Stimulated activated CD4-positive, alpha-beta T cell treated with anti-CD3 and anti-CD28 coated beads, Interleukin-15, amount 100 ng/mL, for 1 hour (primary cell): ENCODE measurements at places on chromosomes 7 and 10.

GRCh38 chr7:26912338-26912737 lies 47.9 kb upstream of the SKAP2 start:
- DNase-seq, result no peak

- no peak for DNase-seq
Observed at GRCh38 chr10:44008270-44008916, 359.7 kb upstream of the ZNF32 start.

- no peak for DNase-seq
Observed at GRCh38 chr7:55509322-55509721, 63.0 kb downstream of the VOPP1 start.

DNA sequence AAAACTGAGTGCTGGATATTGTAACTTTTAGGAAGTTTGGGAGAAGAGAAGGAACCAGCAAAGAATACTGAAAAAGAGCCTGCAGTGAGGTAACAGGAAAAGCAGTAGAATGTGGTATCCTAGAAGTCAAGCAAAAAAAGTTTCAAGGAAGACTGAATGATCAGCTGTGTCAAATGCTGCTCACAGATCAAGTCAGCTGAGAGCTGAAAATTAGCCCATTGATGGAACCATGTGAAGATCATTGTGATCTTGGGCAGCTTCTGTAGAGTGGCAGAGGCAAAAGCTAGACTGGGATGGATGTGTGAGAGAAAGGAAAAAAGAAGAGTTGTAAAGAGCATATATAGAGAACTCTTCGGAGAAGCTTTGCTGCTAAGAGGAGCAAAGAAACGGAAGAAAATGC lies 315.4 kb upstream of the BMPER start:
- DNase-seq, result no peak

DNA sequence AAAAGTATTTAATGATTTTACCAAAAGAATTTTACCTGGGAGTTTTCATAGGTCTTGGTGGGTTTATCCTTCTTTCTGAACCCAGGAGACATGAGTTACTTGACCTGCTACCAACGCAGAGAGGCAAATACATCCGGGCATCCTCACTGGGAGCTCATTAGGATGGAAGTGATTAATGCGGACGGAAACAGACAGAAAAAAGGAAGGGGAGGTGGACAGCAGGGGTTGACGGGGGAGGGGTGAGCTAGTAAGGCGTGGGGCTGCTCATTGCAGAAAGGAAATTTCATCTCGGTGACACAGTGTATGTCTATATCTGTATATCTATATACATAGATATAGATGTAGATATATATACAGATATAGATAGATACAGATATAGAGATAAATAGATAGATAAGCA lies 408.2 kb upstream of the ADARB2 start:
- no peak for DNase-seq

DNA sequence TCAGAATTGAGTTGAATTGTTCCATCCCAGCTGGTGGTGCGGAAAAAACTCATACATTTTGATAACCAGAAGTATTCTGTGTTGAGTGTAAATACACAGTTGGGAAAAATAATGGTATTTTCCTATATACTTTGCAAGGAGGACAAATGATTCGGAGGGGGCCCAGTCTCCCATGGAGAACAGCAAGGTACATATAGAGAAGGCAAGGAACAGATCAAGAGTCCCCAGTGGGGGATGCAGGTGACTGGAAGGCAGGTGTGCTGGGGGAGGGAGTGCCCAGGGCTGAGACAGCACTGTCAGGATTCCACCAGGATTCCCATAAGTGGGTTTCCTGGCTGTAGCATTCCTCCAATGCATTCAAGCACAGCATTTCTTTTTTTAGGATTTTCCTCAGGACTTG lies 10.8 kb upstream of the ADCY1 start:
- DNase-seq, result no peak

DNA sequence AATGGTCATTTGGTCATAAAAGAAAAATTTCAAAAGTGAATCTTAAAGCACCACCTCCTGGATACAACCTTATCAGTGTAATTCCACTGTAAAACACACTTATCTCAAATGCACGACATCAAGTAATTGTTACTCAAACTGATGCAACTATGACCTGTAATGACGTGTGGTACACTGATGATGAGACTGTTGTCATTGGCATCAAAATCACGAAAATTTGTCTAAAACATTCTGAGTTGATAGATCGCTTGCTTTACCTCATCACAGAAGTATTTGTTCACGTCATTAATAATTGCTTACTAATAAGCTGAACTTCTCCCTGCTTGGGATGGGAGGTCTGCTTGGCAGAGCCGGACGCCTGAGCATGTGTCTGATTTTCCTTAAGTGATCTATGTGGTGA lies 221.8 kb upstream of the KLF6 start:
- DNase-seq, result no peak

DNA sequence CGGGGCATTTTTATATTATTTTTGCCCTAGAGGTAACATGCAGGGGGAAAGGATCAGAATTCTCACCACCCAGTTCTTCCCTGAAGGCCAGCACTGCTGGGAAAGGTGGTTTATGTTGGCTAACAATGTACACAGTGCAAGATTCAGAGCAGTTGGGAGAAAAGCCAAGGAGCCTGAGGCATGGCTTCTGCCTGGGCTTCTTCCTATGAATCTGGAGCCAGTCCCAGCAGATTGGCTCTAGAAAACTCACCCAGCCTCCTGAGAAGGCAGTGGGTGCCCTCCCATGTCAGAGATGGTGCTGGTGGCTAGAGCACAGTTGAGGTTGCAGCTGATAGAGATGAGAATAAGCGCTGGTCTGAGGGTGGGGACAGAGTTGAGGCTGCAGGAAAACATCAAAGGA lies 44.7 kb upstream of the GPR26 start:
- no peak for DNase-seq

DNA sequence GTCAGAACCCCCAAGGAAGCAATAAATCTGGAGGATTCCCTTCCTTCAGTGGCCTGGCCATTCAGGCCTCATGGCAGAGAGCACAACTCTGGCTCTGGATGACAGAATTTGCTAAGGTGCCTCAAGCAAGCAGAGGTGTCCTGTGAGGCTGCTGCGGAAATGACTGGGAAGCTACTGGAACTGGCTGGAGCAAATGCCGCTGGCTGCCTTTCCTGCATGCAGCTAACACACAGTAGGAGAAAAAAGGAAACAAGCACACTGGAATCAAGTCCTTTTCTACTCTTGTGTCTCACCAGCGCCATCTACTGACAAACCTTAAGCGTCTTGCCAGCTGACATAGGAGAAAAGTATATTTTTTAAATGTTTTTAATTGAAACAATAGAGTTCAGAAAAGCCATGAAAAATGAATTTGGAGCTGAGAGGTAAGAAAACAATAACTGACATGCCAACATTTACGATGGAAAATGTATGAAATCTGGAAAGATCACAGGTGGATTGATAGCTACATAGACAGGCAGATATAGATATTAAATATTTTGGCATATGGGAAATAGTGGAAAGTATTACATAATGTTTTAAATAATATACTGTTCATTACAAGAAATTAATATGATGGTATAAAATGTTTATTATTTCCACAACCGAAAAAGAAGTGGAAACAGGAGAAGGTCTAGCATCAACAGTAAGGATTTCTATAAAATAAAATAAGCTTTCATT lies 951.6 kb downstream of the ANKRD7 start:
- DNase-seq, result no peak

GRCh38 chr10:63671317-63671937 lies 150.2 kb downstream of the REEP3 start:
- DNase-seq, result no peak

- DNase-seq, result no peak
Observed at GRCh38 chr7:147659036-147659995, 931.2 kb upstream of the C7orf33 start.

DNA sequence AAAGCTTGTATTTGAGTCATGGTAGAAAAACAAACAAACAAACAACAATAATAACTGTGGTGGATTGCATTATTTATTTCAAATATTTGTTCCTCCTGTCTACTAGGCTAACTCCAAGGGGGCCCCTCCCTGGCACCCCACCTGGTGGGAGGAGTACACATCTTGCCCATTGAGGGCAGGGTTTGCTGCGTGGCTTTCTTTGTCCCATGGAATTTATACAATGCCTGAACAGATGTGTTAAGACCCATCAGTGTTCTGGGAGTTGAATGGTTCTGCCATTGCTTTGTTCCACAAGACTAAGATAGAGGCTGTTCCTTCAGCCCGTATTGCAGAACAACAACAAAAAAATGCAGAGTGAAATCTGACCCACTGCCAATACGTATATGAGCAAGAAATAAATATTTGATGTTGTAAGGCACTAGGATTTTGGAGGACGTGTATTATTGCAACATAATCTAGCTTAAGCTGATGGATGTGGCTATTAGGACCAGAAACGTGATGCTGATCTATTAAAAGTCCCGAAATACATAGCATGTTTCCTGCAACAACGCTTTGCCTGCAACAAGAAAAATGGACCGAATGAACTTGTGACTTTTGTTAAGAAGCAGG lies 119.1 kb upstream of the JCAD start:
- no peak for DNase-seq

DNA sequence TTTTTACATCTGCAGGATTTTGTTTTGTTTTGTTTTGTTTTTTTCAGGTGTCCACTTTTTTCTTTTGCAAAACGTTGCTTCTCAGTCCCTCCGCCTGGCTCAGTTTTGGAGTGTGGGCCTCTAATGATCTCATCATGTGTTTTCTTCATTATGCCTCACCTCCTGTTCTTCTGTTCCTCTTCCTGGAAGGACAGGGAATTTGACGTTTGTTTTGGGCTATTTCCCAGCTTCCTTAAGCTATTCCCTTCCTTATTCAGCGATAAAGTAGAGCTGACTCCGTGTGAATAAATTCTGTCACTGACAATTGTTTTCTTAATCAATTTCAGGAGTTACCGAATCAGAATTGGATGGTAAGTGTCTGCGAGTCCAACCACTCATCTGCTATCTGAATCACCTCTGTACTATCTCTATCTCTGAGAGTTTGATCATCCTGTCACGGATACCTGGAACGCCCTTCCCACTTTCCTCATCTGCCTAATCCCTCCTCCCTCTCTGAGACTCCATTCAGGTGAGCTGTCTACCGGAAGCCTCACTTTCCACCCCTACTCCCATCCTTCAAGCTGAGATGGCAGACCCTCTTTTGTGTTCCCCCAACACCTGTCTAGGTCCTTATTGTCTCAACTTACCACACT lies 218.4 kb downstream of the GATA3 start:
- DNase-seq, result no peak

DNA sequence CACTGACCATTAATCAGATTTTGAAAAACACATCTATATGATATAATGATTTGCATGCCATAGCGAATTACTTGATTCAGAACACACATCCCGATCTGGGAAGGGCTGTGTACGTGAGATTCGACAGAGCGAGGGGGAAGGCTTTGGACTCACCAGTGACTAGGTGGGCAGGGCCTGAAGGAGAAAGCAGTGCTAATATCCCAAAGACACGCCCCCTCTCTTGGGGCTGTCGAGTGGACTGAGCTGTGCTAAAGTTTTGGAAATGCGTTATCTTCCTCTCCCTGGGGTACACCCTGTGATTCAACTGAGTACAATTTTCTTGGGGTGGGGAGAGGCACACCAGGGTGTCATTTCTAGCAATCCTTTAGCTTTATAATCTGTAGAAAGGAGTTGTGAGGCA lies 1.8 kb downstream of the LRRC17 start:
- no peak for DNase-seq

- DNase-seq, result no peak
Observed at GRCh38 chr10:121092720-121093095, 241.5 kb downstream of the WDR11 start.

GRCh38 chr7:1993776-1994740 lies 238.7 kb downstream of the MAD1L1 start:
- DNase-seq, result no peak

DNA sequence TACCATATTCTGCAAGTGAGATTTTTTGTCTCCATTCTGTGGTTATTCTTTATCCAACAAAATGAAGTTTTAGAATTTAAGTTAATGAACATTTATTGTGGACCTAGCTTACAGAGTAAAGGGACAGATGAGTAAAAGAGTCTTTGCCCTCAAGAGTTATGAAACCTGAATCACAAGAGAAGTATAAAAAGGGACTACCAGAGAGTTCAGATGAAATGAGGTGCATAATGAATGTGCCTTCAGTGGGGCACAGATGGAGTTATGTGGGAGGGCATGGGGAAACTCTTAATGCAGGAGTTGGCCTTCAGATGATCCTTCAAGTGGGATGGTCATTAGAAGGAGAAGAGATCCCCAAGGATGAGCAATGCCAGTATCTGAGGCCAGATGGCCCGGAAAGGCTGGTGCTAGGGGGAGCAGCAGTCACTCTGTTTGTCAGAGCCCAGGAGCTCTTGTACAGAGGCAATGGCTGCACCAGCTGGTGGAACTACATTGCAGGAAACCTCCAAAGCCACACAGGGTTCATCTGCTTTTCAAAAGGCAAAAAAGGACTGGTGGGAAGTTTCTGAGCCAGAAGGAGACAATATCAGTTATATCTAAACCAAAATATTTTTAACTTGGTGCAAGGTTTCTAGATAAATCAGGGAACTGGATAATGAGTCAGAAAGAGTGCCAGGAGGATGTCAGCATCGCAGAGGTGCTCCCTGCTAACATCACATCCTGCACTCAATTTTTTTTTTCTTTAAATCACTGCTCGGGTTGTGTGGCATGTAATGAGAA lies 162.0 kb downstream of the KLF6 start:
- DNase-seq, result no peak

- no peak for DNase-seq
Observed at GRCh38 chr7:57403601-57404342, 46.2 kb upstream of the ZNF716 start.

GRCh38 chr7:112143136-112143535 lies 63.1 kb downstream of the DOCK4 start:
- no peak for DNase-seq

DNA sequence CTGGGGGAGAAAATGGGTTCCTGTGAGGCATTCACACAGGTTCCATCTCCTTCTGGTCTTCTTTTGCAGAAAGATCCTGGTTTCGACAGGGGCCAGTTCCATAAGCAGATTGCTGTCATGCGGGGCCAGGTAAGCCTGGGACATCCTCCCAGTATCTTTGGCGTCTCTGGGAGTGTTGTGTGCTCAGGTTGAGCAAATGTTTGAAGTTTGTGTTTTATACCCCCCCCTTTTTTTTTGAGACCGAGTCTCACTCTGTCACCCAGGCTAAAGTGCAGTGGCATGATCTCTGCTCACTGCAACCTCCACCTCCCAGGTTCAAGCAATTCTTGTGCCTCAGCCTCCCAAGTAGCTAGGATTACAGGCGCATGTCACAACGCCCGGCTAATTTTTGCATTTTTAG lies 20.0 kb downstream of the AVPI1 start:
- no peak for DNase-seq

DNA sequence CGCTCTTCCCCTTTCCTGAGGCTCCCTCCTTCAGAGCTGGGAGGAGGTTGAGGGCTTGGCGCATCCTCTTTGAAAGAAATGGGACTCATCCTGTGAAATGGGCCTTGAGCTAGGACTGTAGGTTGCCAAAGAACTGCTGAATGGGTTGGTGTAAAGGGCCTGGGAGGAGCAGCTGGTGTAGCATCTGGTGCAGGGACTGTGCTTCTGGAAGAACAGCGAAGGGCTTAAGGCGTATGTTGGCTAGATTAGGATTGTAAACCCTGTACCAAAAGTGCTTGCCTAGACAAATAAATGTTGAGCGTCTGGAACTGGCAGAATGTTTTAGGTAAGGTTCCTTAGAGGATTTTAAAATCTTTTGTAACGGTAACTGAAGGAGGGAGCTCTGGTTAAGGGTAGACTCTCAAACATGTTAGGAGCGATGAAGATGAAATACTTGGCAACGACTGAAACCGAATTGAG lies 563 bp downstream of the STAM start:
- DNase-seq, result no peak

GRCh38 chr10:29482591-29483431 lies 152.0 kb downstream of the SVIL start:
- no peak for DNase-seq
